ENCODE measurements at places on chromosomes 3 and 15.

- no peak for DNase-seq
These were observed 7.1 kb upstream of the LMOD3 start for GRCh38 chr3:69129531-69129930.

DNA sequence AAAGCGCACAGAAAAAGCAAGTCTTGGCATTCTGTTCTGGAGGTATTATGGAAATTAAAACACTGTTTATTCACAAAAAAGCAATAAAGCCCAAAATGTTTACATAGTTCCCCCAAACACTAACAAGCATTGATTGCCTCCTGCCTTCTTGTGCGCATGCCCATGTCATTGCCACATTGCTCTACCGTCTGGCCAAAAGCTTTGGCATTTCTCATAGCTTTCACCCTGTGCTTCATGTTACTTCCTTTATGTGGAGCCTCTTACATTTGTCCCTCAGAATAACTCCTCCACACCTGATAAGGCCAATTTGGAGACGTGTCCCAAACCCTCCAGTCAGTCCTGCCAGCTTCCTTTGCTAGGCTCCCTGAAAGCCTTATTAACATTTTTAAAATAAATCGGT is 680.8 kb downstream of the GBE1 start:
- DNase-seq = no peak

GRCh38 chr15:89148126-89148525 is 59.9 kb downstream of the ABHD2 start:
- no peak for DNase-seq

GRCh38 chr3:2937592-2937991 is 172.6 kb downstream of the IL5RA start:
- DNase-seq = no peak

DNA sequence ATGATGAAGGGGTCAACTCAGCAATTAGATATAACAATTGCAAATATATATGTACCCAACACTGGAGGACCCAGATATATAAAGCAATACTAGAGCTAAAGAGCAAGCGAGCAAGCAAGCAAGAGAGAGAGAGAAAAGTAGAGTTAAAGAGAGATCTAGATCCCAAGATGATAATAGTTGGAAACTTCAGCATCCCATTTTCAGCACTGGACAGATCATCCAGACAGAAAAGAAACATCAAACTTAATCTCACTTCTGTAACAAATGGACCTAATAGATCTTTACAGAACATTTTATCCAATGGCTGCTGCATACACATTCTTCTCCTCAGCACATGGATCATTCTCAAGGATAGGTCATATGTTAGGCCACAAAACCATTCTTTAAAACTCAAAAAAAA is 23.2 kb downstream of the PEAK1 start:
- no peak for DNase-seq

GRCh38 chr15:93244696-93245660 is 156.0 kb upstream of the RGMA start:
- no peak for DNase-seq

DNA sequence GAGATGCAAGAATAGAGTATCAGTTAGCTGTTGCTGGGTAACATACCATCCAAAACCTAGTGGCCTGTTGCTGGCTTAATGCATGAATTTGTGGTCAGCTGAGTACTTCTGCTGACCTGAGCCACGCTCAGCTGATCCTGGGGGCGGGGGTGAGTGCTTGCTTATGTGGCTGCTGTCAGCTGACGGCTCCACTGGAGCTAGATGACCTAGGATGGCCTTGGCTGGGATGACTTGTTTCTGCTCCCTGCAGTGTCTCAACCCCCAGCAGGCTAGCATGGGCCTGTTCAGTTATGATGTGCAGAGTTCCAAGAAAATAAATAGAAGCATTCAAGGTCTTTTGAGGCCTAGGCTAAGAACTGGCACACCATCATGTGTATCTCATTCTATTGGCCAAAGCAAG is 63.9 kb downstream of the FBLN2 start:
- no peak for DNase-seq

GRCh38 chr3:184360929-184361531 is 375 bp downstream of the CLCN2 start:
- no peak for DNase-seq

GRCh38 chr3:193921465-193921864 is 214.5 kb upstream of the HES1 start:
- no peak for DNase-seq

DNA sequence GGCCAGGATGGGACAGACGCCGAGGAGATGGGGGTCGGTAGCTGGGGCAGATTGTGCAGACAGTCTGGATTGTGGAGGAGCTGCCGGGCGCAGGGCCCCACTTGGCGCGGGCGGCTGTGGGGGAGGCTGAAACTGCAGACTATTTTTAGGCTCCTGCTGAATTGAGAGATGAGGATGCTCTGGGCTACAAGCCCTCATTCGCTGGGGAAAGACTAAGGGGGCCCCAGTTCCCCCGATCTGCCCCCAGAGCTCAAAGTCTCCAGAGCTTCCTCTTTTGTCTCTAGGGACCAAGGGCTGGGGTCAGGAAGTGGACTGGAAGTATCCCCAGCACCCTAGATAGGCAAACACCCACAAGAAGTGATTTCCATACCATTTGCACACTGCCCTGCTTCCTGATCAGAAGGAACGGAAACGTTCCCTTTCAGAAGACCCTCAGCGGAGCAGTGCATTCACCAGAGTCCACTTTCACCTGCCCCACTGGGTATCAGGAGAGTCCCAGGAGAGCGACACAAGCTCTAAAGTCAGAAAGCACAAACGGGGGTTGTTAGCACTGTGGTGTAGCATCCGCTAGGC is 29.7 kb downstream of the SEMA7A start:
- DNase-seq = no peak

DNA sequence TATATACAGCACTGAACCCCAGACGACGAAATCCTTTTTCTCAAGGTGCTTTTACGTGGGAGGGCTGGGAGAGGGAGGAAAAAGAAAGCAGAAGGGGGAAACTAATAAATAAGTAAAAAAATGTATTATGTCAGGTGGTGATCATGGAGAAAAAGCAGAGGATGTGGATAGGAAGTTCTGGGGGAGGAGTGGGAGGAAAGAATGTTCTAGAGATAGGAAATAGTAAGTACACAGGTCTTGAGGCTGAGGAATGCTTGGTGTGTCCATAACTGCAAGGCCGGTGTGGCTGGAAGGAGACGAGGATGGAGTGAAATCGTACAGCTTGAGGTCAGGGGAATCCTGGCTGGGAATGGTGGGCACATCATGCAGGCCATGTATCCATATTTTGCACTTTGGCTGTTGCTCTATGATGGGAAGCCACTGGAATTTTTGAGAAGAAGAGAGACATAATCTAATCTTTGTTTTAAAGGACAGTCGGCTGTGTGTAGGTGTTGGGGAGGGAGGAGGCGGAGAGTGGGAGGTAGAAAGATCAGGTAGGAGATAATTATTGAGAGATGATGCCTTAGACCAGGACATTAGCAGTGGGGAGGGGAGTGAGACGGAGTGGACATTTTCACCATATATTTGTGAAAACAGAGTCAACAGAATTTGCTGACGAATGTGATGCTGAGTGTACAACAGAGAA is 1.8 kb upstream of the UBE2E2 start:
- DNase-seq = peak; percentile 11

- DNase-seq = no peak
These were observed 35.0 kb upstream of the COLQ start for GRCh38 chr3:15556512-15556911.

DNA sequence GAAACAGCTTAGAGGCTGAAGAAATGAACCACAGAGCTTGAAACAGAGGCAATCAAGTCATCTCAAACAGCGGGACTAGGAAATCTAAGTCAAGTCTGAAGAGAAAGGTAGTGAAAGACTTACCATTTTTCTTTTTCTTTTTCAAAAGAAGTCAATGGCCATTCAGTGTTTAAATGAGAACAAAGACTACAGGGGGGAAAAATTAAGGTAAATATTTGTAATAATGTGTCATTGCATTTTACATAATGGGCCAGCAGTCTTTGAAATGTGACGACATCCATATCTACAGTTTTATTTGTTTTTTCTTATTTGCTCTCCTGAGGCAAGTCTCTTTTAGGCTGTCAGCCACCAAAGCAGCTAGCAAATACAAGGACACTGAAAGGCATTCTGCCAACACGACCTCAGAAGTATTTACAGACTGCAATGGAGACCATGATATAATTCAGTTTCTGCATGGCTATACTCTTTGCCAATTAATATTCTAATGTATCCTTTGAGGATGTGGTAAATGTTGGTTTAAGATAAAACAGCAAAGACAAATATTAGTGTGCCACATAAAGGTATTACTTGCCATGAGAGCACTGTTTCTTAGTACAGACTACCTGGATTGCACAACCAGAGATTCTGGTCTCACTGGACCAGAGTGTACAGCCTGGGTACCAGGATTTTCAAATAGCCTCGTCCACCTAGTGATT is 307.0 kb upstream of the THBS1 start:
- no peak for DNase-seq

GRCh38 chr3:182183716-182184430 is 472.1 kb downstream of the SOX2 start:
- no peak for DNase-seq

- DNase-seq = no peak
These were observed 1.8 kb upstream of the LARP6 start for GRCh38 chr15:70855764-70856163.

DNA sequence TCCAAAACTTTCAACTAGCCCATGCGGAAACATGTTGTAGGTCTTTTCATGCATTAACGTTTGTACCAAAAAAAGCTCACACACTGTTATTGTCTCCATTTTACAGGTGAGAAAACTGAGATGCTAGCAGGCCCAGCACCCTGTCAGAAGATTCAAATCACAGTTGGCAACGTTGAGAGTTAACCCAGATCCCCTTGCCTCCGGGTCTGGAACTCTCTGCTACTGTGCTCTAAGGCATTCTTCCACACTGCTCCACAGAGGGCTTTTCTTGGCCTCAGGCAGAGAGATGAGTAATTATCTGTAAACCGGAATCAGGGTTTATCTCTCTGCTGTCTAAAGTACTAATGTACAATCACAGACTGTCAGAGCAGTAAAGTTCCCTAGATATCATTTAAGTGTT is 186.0 kb upstream of the LPP start:
- no peak for DNase-seq
